ENCODE measurements at places on chromosomes 13 and 19.

DNA sequence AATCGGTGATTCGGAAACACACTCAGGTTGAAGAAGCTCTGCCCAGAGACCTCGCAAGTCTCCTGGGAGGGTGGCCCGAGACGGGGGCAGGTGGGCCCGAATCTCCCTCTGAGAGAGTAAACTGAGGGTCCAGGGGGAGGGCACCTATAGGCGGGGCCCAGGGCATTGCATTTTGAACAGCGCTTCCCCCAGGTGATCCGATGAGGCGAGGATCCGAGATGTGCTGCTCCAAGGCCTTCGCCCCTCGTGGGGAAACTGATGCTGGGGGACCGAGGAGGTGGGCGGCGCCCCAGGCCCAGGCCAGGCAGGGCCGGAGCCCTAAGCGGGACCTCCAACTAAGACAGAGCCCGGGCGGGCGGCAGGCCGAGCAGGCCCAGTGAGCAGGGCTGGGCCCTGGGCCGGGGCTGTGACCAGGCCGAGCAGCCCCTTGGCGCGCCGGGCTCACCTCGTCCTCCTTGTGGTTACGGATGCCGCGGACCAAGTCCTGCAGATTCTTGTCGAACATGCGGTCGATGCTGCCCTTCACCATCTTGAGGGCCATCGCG lies 500 bp downstream of the AP3D1 start:
- no peak for DNase-seq

- no peak for DNase-seq
These were observed 12.5 kb downstream of the ALG5 start for GRCh38 chr13:36986462-36987240.

DNA sequence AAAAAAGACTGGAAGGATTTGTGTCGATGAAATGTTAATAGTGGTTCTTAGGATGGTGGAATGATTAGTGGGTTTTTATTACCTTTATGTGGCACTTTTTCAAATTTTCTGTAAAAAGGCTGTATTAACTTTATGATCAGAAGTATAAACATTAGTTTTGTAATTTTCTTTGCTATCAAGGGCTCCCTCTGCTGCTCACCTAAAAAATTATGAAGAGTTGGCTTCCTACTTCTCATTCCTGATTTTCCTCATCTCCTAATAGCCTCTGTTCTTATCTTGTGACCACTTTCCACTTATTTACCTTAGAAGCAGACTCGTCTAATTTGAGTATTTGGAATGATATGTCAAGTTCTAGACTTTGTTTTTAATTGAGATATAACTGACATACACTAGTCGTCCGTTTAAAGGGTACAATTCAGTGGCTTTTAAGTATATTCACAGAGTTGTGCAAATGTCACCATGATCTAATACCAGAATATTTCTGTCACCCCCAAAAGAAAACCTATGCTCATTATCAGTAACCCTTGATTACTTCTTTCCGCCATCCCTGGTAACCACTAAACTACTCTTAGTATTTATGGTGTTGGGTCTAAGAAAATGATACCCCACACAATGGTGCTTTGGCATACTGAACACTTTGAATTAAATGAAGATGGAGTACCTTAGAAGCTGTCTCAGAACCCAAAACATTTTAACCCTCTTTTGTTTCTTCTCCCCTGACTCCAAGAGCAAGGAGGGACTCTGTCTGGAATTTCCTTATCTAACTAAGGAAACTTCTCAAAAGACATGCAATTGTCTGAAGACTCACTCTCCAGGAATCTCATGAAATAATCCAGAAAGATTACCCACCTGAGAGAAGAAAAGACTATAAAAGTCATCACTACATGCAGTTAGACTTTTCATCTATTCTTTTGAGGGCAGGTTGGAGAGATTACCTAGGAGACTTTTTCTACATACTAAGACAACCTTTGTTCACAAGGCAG lies 311.3 kb downstream of the DLEU7 start:
- peak; percentile 22 for DNase-seq

GRCh38 chr13:44350775-44351504 lies 22.7 kb upstream of the SERP2 start:
- DNase-seq, result no peak

DNA sequence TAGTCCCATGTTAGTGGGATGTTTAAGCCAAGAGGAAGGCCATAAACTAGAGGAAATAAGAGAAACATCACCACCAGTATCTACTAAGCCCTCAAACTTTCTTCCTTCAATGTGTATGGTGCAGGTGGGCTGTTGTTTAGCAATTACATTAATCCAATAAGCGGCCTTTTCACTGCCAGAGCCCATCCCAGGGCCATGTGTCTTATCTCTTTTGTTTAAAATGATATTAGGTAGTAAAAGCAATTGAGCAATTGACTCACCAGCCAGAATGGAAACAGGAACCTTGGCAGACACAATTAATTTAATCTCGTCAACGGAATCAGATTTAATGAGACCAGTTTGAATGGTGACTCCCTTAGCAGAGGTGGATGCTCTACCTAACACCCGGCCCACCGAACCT lies 1503.5 kb downstream of the UQCRFS1 start:
- no peak for DNase-seq

GRCh38 chr13:102770435-102770834 lies 3.2 kb downstream of the TEX30 start:
- DNase-seq, result no peak

GRCh38 chr13:52811841-52812240 lies 36.6 kb downstream of the PCDH8 start:
- DNase-seq, result no peak

GRCh38 chr13:102847272-102848234 lies 1.7 kb downstream of the ERCC5 start:
- no peak for DNase-seq

DNA sequence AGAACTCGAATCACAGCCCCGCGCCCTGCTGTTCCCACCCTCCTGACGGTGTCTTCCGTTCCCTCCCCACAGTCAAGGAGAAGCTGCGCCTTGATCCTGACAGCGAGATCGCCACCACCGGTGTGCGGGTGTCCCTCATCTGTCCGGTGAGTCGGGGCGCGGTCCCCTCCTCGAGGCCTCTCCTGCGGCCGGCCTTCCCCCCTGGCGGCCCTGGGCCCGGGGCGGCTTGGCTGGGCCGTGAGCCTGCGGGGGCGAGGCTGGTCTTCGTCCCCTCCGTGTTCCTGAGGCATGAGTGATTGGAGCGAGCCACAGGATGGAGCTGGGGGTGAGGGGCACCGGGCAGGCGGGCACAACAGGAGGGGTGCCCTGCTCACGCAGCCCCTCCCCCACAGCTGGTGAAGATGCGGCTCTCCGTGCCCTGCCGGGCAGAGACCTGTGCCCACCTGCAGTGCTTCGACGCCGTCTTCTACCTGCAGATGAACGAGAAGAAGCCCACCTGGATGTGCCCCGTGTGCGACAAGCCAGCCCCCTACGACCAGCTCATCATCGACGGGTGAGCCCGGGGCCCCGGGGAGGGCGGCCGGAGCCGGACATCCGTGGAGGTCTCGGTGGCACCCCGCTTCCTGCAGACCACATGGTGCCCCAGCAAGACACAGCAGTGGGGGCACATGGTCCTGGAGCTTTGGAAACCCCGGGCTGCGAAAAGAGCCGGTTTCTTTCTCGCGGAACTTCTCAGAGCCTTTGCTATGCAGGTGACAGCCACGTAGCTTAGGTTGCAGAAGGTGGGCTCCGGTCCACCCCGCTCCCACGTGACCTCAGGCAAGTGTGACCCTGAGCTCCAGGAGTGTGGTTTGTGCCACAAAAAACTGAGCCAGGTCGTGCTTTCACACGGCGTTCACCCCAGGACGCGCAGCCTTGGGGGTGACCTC lies 25.8 kb downstream of the PIAS4 start:
- no peak for DNase-seq

DNA sequence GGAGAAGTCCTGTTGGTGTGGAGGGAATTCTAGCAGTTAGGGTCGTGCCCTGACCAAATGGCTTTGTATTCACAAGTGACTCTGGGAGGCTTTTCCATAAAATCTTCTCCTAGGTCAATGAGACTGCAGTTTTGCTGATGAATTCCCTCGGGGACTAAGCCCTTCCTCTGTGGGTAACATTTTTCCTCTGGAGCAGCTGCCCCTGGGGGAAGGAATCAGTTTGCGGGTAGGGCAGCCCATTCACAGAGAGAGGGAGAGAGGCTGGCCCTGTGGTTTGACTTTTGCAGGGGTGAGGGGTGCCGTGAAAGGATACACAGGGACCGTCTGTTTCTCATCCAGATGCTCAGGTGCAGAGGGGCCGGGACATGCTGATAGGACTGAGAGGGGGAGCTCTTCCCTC lies 67.3 kb downstream of the ERICH6B start:
- no peak for DNase-seq

GRCh38 chr19:5537870-5538269 lies 29.9 kb downstream of the TINCR start:
- no peak for DNase-seq

- no peak for DNase-seq
These were observed 173.5 kb downstream of the LACC1 start for GRCh38 chr13:44053208-44053607.

- no peak for DNase-seq
These were observed 4.6 kb downstream of the COL4A2 start for GRCh38 chr13:110311443-110312338.

DNA sequence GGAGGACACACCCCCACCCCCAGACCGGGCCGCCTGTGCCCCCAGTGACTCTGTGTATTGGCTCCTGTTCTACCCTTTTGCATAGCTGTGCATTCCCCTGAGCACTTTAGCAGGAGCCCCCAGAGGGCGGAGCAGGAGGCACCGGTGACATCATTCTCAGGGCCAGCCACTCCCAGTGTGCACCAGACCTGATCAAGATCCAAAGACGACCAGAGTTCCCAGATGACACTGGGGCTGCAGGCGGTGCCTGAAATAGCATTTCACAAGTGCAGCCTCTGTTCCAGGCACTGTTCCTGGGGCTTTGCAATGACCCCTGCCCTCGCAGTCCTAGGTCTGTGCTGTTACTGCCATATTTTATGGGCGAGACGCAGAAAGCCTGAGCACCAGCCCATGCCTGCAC lies 14.5 kb upstream of the PTPRS start:
- no peak for DNase-seq

All from NCI-H460 (cell line).